Stimulated activated CD8-positive, alpha-beta memory T cell treated with anti-CD3 and anti-CD28 coated beads, Interleukin-4, amount 100 ng/mL, for 1 hour (primary cell): ENCODE measurements at places on chromosomes 11 and 22.

DNA sequence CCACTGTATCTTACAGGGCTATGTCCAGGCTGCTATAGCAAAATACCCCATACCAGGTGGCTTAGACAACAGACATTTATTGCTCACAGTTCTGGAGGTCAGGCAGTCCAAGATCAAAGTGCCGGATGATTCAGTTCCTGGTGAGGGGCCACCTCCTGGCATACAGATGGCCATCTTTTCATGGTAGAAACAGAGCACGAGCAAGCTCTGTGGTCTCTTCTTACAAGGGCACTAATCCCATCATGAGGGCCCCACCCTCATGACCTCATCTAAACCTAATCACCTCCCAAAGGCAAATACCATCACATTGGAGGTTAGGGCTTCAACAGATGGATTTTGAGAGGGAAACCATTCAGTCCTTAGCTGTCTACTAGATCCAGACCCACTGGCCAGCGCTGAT, 117.4 kb upstream of the NECTIN1 start:
- DNase-seq: no peak

DNA sequence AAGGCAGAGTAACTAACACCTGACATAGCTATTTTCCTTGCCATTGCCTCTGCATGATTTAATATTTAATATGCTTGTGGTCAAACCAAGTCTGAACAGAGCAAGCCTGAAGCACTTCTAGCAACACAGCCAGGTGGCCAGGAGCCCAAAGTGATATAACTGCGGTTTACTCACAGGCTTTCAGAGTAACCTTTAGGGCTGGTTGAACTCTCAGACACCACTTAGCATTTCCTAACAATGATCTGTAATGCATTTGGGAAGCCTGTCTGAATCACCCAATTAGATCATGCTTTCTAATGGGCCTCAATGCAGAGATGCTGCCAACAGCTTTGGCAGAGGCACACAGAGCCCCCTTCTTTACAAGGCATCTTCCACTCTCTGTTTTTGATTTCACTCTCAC, 96.1 kb downstream of the FDX1 start:
- DNase-seq: no peak

DNA sequence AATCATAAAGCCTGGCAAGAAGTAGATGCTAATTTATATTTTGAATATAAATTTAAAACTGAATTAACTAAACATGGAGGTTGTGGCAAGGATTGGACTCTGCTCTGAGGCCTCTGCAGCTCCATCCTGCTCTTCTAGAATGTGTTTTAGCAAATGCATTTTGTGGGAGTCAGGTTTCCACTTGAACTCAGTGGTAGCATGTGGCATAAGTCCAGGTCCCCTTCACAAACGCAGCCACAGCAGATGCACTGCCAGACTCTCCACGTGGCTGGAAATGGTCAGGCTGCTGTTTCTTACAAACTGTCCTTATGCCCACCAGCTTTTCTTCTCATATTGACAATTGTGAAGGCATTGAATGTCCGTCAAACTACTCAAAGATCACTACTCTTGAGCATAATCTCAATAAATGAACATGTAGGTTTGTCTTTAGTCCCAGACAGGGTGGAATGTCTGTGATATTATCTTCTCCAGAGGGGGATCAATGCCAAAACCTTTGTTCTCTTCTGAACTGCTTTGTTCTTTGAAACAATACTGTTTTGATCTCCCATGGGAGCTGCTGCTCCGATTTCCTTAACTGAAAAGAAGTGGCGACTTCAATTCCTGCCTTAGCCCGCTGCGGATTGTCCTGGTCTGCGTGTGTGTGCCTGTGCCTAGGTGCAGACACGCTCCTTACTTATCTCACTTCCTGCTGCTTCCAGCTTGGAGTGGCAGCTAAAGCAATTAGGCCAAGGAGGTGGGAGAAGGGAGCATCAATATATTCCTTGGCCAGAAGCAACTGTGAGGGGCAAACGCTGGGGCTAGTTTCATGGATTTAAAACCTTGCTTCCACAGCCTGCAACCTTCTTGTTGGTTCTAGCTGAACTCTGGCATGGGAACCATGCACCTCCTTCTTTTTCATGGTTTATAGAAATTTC, 24.2 kb downstream of the EIF4G2 start:
- DNase-seq: no peak

- DNase-seq: no peak
Observed at GRCh38 chr11:78025378-78025777, 2.3 kb upstream of the KCTD14 start.

DNA sequence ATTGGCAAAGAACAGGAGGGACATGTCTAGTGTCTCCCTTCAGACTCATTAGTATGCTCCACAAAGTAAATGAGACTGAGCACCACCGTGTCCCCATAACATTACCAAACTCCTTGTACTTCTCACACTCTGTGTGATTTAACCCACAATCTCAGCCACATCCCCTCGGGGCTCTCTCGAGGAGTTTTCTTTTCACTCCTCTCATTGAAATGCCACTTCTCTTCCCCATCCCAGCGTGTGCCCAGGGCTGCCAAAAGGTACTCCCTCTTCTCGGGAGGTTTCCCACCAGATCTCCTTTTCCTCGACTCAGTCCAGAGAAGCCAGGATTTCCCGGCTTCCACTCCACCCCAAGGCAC, 1.1 kb downstream of the RBFOX2 start:
- DNase-seq: no peak

DNA sequence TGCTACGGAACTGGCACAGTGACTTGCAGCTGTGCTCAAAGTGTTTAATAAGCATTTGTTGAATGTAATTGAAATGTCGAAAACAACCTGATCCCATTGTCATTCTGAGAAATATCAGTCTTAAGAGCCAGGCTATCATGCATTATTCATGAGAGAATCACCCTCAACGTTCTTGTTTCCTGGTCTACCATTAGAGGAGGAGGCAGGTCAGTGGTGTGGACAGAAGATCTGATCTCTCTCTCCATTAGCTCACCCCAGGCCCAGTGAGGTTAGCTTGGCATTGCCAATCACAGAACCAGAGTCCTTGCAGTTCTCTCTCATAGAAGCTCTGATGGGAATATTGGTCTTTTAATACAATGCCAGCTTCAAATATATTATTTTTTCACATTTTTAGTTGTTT, 121.1 kb upstream of the SPON1 start:
- no peak for DNase-seq

- DNase-seq: no peak
Observed at GRCh38 chr11:34427186-34427805, 11.4 kb upstream of the CAT start.

GRCh38 chr22:50581031-50581949, 1.4 kb downstream of the CHKB start:
- DNase-seq: no peak

GRCh38 chr11:66268952-66269905, 790 bp downstream of the RAB1B start:
- DNase-seq: no peak

- no peak for DNase-seq
Observed at GRCh38 chr22:40345815-40346184, 500 bp upstream of the ADSL start.

GRCh38 chr11:116771935-116772334, 852 bp downstream of the BUD13 start:
- DNase-seq: no peak

DNA sequence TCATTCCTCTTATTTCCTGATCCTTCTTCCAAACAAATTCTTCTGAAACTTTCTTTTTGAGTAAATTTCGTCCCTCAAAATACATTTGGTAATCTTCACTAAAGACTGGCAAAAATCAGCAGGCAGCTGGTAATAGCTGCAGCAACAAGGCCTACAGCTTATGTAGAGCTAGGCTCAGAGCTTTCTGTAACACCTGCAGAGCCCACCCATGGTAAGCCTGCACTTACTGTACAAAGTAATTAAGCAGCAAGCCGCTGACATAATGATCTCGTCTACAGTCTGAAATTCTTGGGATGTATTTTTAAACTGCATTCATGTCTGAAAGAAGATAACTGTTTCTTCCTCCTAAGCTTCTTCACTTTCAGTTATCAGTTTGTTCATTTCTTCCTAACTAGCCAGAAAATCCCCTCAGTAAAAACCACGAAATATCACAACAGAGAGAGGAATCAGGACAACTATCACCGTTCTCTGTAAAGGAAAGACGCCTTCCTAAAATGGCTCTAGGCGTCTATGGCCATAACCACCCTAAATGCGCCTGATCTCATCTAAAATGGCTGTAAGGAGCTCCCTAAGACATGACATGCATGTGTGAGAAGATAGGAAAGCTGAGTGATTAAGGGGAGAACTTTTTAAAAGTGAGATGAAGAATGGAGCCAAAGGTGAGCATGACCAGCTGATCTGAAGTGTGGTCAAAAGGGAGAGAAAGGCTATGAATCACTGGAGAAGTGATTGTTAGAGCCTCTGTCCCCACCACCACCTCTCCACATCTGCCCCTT, 56.2 kb downstream of the DENND5A start:
- DNase-seq: no peak

DNA sequence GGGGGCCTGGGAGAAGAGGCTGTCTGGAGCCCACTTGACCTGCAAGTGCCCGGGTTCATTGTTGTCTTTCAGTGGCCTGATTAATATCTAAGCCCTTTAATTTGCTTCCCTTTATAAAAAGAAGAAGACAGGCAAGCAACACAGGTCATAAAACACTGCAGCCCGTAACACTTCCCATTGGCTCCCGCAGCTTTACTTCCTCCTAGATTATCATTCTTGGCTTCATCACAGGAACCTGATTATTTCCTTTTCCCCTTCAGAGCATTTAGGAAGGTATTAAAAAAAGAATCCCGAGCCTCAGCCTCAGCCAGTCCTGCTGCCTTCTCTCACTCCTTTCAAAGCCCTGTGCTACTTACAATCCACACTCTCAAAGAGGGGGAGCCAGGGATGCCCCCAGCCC, 183.2 kb downstream of the GRIK4 start:
- DNase-seq: no peak

DNA sequence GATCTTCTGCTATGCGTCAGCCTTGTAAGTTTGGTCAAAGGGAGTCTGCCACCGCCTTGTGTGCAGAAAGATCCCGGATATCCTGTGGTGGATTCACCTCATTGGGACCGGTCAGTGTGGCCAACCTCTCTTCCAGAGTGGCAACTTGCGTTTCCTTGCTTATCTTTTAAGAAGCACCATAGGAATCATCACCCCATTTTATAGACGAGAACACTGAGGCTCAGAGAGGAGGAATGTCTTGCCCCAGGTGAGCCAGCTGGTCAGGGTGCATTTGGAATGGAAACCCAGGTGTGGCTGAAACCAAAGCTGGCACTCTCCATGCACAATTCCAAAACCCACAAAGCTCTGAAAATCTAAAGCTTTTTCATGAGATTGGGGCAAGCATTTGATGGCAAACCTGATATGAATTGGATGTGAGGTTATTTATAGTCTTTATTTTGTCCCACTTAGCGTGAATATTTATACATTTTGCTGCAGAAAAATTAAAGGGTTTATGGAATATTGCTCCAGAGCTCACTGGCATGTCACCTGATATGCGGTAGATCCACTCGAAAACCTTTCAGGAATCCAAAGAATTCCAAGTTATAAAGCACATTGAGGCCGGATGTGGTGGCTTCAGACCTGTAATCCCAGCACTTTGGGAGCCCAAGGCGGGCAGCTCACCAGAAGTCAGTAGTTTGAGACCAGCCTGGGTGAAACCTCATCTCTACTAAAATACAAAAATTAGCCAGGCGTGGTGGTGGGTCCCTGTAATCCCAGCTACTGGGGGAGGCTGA, 12.1 kb upstream of the EIF3D start:
- no peak for DNase-seq

DNA sequence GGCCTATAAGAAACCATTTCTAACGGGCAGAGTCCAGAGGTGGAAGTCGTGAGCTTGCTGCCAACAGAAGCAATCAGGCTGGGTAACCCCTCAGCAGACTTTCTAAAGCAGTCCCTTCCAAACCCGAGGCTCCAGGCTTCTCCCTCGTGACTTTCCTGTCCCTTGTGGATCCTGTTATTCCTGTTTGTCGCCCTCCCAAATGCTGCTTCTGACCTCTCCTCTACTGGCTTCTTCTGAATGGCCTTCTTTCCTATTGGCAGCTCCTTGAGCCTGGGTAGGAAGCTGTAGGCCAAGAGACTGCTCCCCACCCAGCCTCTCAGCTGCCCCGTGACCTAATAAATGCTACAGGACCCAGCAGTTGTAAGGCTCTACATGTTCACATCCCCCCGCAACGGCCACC, 35.0 kb downstream of the MAFF start:
- DNase-seq: no peak

DNA sequence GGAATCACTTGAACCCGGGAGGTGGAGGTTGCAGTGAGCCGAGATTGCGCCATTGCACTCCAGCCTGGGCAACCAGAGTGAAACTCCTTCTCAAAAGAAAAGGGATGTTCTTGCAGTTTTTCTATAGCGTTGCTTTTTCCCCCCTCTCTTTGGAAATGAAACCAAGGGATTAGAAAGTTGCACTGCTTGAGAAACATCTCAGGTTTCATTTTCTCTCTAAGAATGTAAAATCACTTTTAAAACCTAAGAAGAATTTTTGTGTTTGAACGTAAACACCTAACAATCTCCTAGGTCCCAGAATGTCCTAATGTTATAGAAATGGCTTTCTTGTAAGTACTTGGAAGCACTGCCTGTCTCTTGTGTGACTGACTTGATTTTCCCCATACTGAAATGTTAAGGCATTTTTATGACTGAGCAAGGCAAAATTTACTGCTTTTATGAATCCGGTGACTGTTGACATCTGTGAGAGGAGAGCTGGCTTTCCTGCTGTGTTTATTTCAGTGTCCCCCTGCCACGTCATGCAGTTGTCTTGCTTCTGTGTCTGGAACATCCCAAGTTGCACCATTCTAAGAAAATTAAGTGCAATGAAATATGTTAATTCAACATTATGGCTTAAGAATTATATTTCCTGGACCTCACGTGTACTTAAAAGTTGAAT, 37.7 kb downstream of the NF2 start:
- no peak for DNase-seq

DNA sequence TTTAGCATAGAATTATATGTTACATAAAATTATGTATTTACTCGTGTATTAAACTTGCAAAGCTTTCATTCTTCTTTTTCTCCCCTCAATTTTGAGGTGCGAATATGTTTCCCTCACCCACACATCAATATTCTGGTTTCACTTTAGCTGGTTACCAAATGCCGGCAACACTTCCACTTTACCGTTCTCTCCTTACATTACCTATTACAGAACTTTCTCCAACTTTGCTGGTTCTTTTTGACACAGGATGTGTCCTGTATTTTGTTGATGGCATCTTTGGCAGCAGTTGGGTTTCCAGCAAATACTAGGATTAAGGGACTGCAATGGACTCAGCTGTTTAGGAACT, 84.9 kb downstream of the PRR5L start:
- DNase-seq: no peak

GRCh38 chr11:108944471-108945178, 279.8 kb downstream of the DDX10 start:
- no peak for DNase-seq
